ENCODE measurements at places on chromosomes 2 and 18.

GRCh38 chr2:240290432-240291336 is 144.8 kb upstream of the GPC1 start:
- no peak for DNase-seq

- no peak for DNase-seq
Measured at GRCh38 chr2:198774576-198774975, 683.2 kb downstream of the SATB2 start.

- no peak for DNase-seq
Measured at GRCh38 chr2:72576459-72576858, 249.4 kb downstream of the EXOC6B start.

GRCh38 chr18:79258447-79258846 is 137.3 kb upstream of the NFATC1 start:
- no peak for DNase-seq

Data from right lobe of liver (tissue), 6 donors.